ENCODE measurements at places on chromosomes 12 and 14.
A peak's percentile ranks its signal among the peaks of the same experiment; 100 is the strongest.

DNA sequence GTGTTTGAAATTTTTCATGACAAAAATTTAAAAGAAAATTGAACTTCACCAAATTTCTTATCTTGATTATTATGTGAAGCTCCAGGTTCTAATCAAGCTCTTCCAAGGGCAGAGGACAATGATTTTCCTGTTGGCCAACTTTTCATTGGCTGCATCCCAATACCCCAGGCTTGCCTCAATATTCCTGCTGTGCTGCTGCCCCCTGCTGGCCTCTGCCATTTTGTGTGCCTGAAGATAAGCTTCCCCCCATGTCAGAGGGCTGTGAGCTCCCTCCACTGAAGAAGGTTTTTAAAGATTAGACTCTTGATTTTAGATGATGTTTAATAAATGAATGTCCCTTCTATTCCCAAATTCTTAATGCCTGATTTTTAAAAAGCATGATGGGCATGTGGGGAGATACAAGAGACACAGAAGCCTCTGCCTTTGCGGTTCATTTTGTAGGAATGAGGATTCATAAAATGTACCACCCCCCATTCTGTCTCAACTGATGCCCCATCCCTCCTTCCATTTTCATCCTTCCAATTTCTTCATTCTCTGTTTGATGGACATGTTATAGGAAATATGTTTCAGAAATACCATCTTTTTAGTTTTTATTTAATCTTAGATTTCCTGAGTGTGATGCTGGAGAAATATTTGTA, 76.7 kb upstream of the RGS6 start:
- peak; percentile 73 for DNase-seq

DNA sequence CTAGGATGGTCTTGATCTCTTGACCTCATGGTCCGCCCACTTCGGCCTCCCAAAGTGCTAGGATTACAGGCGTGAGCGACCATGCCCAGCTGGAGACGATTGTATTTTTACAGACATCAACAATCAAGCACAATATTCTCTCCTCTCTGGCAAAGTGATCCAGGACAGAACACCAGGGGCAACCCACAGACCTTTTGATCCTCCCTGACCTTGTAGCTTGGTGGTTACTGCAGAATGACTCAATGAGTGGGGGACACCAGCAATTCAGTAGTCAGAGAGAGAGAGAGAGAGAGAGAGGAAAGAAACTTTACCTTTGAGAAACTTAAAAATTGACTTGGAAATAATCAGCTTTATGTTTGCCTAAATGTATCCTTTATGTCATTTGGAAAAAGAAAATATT, 51.2 kb downstream of the DRAM1 start:
- DNase-seq = no peak

- no peak for DNase-seq
Measured at GRCh38 chr14:24155100-24155499, 6.0 kb upstream of the IRF9 start.

DNA sequence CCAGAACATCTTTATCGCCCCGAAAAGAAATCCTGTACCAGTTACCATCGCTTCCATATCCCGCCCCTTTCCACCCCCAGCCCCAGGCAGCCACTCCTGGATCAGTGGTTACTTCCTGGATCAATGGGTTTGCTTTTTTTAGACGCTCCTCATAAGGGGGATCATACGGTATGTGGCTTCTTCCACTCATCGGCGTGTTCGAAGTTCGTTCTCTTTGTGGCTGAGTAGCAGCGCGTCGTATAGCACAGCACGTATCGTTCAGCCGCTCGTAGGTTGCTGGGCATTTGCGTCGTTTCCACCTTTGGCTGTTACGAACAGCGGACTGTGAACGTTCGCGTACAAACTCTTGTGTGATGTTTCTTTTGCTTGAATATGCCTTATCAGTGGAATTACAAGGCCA, 1.8 kb downstream of the NOC4L start:
- DNase-seq = no peak

DNA sequence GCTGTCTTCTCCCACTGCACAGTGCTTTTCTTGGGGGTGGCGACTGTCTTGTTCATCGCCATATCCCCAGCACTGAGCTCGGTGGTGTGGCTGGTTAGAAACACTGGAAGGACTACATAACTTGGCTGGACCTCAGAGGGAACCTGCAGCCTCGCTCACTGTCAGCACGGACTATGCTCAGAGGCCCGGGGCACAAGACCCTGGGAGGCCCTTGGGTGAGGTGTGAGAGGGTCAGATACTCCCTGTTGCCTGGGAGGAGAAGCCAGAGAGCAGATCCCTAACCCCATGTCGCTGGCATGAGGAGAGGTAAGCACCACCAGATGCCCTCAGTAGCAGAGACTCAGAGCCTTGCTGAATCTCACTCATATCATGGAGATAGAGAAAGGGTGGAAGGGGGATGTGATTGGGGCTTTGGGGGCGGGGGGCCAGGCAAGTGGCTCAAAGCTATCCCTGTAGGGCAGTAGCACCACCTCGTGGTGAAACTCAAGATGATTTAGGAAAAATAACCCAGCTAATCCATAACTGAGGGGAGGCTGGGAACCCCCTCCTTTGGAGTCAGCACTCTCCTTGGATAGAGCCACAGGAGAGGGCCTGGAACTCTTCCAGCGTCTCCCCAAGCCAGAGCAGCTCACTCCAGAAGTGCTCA, 18.7 kb upstream of the HDAC7 start:
- peak; percentile 67 for DNase-seq

- DNase-seq = no peak
Measured at GRCh38 chr12:95054206-95054605, 19.2 kb downstream of the NR2C1 start.

GRCh38 chr12:18752280-18752920, 14.5 kb downstream of the CAPZA3 start:
- peak; percentile 88 for DNase-seq

DNA sequence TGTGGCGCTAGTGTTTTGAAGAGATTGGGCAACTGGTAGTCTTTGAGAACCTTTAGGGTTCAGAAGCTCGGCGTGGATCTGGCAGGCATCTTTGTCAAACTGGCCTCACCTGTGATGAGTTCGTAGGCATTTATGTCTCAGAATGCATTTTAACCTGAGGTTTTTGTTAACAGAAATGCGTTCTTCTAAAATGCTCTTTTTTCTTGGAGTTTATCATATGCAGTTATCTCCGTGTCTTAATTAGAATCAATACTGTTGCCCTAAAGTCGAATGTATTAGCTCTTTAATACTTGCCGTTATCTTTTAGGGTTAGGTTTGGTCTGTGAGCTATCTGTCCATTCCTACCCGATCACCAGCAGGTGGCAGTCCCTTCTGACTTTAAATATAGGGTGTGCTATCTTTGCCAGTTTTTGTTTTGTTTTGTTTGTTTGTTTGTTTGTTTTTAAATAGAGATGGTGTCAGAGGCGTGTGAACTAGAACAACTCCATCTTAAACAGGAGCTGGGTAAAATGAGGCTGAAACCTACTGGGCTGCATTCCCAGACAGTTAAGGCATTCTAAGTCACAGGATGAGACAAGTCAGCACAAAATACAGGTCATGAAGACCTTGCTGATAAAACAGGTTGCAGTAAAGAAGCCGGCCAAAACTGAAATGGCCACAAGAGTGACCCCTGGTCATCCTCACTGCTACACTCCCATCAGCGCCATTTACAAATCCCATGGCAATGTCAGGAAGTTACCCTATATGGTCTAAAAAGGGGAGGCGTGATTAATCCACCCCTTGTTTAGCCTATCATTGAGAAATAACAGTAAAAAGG, 1.4 kb downstream of the ATF1 start:
- peak; percentile 72 for DNase-seq

DNA sequence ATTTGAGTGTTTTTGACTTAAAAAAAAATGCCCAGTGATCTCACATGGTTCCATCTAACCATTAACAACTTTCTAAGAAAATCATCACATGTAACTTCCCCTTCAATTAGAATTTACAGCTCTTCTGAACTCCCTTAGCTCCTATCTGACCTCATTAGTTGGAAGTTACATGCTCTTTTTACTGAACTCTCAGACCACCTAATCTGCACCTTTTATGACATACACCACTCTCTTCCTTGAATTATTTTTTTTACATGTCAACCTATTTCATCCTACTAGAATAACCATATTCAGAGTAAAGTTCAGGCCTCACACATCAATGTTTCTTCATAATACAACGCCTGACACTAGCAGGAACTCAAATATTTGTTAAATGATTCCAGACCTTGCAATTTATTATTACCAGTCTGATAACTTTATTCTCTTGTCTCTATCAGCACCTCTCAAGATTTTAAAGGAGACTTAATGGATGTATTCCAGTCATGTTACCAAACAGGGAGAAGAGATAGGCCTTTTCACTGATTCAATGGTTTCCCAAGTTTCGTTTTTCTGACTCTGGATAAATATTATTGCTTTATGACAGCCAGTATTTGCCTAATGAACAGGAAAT, 21.0 kb downstream of the EGLN3 start:
- DNase-seq = no peak

GRCh38 chr12:14364583-14365271, 755 bp upstream of the ATF7IP start:
- DNase-seq = no peak

DNA sequence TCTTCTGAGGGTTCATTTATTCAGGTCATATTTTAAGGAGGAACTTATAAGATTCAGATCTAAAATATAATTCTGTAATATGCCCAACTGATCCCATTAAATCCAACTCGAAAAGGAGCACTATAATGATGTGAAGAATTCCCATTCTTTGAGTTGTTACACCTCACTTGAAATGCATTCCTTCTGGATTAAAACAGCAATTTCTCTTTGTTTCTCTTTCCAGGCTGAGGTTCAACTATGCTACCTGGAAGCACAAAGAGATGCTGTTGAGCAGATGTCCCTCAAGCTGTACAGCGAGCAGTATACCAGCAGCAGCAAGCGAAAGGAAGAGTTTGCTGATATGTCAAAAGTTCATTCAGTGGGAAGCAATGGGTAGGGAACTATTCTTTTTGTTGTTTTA, 260.6 kb upstream of the NPAS3 start:
- DNase-seq = no peak

GRCh38 chr12:69388371-69388770, 28.8 kb downstream of the YEATS4 start:
- peak; percentile 74 for DNase-seq

DNA sequence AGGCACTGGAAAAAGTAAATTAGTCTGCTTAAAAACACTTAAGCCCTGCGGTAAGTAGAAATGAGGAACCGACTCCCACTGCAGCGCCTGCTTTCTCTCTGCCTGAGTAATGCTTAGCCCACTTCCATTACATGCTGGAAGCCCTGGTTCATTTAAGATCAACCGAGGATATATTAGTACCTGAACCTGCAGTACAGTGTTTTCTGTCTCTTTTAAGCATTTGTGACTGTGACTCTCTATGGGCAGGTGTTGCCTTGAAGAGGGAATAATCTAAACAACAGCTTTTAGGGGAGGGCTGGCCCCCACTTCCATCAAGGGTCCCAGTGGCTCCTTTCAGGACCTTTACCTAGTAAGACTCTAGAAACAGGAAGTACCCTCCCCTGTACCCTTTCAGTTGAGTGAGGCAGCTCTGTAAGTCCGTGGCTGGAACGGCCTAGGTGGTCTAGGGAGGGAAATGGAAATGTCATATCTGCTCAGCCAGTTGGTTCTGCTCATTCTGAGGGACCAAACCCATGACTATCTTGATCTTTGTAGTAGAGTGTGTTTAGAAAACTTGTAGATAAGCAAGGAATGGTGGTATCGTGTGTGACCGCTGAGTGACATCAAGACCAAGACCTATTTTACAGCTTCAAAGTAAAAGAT, 56.2 kb downstream of the FNTB start:
- DNase-seq = no peak

GRCh38 chr12:15220451-15220850, 766 bp downstream of the RERG start:
- DNase-seq = no peak

DNA sequence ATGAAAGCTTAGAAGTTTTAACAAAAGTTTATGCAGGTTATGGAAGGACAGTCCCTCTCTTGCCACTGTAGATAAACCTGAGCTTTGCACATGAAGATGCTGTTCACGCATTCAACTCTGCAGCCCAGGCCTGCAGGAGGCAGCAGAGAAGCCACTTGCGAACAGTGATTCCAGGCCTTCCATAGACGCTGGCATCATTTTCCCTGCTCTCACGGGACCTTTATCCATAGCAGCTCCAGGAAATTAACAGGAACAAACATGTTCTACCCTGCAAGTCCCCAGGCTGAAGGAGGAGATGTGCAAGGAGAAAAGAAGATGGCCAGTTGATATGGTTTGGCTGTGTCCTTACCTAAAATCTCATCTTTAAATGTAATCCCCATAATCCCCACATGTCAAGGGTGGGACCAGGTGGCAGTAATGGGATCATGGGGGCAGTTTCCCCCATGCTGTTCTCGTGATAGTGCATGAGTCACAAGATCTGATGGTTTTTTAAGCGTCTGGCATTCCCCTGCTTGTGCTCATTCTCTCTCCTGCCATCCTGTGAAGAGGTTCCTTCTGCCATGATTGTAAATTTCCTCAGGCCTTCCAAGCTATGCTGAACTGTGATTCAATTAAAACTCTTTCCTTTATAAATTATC, 2.0 kb downstream of the ERP27 start:
- DNase-seq = peak; percentile 19

GRCh38 chr12:66398931-66399910, 96.9 kb downstream of the HELB start:
- peak; percentile 43 for DNase-seq

- no peak for DNase-seq
Measured at GRCh38 chr12:28223025-28223554, 32.8 kb downstream of the CCDC91 start.

GRCh38 chr14:88168498-88169165, 154.4 kb downstream of the KCNK10 start:
- DNase-seq = peak; percentile 37

- DNase-seq = peak; percentile 89
Measured at GRCh38 chr12:110826592-110827200, 20.1 kb upstream of the CCDC63 start.

- DNase-seq = no peak
Measured at GRCh38 chr12:4615667-4616066, 33.2 kb downstream of the AKAP3 start.

- DNase-seq = no peak
Measured at GRCh38 chr14:106652494-106652893, 1126.1 kb downstream of the TMEM121 start.

DNA sequence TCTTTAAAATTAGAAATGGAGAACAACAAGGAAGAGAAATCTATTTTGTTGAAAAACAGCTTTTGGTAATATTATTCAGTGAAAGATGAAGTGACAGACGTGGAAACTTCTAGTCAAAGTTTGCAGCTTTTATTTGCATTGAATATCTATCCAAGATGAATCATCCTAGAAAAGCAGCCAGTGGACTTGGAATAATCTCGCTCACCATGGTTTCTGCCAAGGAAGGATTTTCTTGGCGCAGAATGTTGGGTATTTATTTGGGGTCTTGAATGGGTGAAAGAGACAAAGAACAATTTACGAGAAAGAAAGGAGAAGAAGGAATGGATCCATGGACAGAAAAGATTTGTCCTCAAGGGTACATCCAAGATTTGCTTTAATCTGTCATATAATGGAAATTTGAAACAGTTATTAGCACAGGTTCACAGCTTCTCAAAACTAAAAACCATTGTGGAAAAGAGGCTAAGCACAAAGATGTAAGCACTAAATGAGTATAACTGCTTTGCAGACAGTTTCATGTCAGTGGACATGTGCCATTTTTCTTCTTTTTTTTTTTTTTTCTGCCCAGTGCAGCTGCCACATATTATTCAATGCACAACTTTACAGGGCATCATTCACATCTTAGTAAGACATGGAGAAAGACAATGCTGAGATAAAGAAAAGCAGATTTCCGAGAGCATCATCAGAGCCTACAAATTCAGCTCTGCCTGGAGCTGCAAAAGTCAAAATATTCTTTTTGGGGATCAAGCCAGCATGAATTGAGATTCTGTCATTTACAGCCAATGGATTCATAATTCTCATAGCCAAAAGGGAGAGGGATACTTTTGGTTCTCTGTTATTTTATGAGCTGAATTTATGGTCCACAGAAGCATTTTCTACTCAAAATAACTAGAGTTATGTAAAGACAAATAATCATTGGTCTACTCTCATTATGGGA, 333.7 kb downstream of the DAD1 start:
- no peak for DNase-seq

Measured in ELR (cell line).